Type B pancreatic cell (in vitro differentiated cells): ENCODE measurements at places on chromosomes 5 and 9.
A peak's percentile ranks its signal among the peaks of the same experiment; 100 is the strongest.

GRCh38 chr5:10756549-10756948 lies 4.5 kb downstream of the DAP start:
- H3K4me1 ChIP-seq = peaks cover 35% of the 10 kb centered on the region
- H3K27ac ChIP-seq = peak overlapping the region; percentile 21
- H3K36me3 ChIP-seq = peaks cover 24% of the 10 kb centered on the region
- H3K4me3 ChIP-seq = peak overlapping the region; percentile 5

DNA sequence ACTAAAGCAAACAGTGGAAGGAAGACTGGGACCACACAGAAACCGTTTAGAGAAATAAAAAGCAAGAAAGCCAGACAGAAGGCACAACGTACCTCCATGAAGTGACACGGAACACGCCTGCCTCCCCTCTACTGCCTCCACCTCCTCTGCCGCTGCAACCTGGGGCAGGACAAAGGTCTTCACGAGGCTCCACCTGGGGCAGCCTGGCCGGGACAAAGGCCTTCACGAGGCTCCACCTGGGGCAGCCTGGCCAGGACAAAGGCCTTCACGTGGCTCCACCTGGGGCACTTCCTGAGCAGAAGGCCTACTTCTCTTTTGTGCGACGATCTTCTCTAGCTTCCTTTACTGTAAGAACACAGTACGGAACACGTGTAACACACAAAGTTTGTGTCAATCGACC lies 11.7 kb downstream of the QSOX2 start:
- no peak overlapping the region for H3K27ac ChIP-seq
- no peaks in the 10 kb centered on the region for H3K27me3 ChIP-seq
- peaks cover 3% of the 10 kb centered on the region for H3K36me3 ChIP-seq

DNA sequence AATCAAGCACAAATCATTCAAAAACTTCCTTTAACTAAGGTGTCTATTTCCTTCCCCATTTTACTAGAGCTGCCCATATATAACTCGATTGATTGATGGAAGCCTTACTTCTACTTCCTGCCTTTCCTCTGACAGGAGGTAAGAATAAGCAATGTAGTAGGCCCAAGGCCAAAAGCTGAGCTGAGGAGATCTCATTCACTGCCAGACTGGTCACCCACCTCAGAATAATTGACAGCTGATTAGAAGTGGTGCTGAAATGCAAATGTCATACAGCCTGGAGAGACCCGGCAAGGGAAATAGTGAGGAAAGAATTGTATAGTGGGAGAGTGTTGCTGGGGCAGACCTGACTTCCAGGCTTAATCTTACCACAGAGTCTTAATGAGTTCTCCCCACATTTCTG lies 239.9 kb downstream of the SAXO1 start:
- no peak overlapping the region for H3K27ac ChIP-seq
- no peaks in the 10 kb centered on the region for H3K36me3 ChIP-seq
- no peak for DNase-seq
- no peak overlapping the region for H3K4me3 ChIP-seq
- H3K27me3 ChIP-seq = no peaks in the 10 kb centered on the region

DNA sequence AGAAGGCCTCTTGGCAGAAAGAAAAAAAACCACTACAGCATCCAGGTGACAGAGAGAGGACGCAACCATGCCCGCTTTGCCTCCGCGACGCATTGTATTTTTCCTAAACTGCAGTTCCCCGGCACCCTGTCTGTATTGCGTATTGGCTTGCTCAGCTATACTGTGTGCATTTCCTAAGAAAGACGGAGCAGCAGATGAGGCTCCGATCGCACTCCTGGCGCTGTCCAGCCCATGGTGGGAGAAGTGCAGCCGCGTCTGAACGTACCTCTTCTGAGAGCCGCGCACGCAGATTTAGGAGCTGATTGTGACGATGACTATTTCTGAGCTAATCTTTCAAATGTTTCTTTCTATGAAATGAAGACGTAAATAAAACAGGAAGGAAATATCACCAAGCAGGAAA lies 366.5 kb downstream of the IRX1 start:
- no peak overlapping the region for H3K27ac ChIP-seq
- H3K4me1 ChIP-seq = no peaks in the 10 kb centered on the region
- peaks cover 15% of the 10 kb centered on the region for H3K27me3 ChIP-seq
- DNase-seq = no peak
- no peak overlapping the region for H3K4me3 ChIP-seq
- no peaks in the 10 kb centered on the region for H3K36me3 ChIP-seq

- H3K27me3 ChIP-seq = peaks cover 10% of the 10 kb centered on the region
- no peak overlapping the region for H3K4me3 ChIP-seq
- H3K36me3 ChIP-seq = no peaks in the 10 kb centered on the region
- H3K27ac ChIP-seq = no peak overlapping the region
- DNase-seq = no peak
Measured at GRCh38 chr5:73158313-73158712, 14.7 kb upstream of the TMEM174 start.

GRCh38 chr5:77208507-77209163 lies 1.8 kb upstream of the PDE8B start:
- DNase-seq = no peak
- H3K36me3 ChIP-seq = peaks cover 3% of the 10 kb centered on the region
- peaks cover 11% of the 10 kb centered on the region for H3K4me1 ChIP-seq
- H3K27me3 ChIP-seq = peaks cover 60% of the 10 kb centered on the region

GRCh38 chr9:6443661-6444060 lies 30.7 kb downstream of the UHRF2 start:
- no peak overlapping the region for H3K27ac ChIP-seq
- no peaks in the 10 kb centered on the region for H3K4me1 ChIP-seq

DNA sequence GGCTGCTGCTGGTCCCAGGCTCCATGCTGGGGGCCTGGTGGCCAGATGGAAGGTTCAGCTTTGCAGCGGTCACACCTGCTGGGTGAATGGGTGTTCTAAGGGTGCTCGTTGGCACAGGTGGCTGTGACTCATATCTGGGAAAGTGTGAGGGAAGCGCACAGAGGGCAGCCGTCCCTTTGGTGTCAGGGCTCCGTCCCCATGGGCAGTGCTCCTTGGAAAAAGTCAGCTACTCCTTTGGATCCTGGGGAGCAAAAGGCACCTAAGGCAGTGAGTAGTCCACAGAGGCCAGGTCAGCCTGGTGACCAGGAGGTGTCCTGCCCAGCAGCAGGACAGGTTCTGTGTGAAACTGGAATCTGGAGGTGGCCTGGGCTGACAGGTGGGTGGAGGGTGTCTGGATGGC lies 18.4 kb upstream of the GBGT1 start:
- H3K4me1 ChIP-seq = peaks cover 9% of the 10 kb centered on the region
- H3K27ac ChIP-seq = no peak overlapping the region
- H3K27me3 ChIP-seq = peaks cover 35% of the 10 kb centered on the region
- no peaks in the 10 kb centered on the region for H3K36me3 ChIP-seq
- no peak overlapping the region for H3K4me3 ChIP-seq

DNA sequence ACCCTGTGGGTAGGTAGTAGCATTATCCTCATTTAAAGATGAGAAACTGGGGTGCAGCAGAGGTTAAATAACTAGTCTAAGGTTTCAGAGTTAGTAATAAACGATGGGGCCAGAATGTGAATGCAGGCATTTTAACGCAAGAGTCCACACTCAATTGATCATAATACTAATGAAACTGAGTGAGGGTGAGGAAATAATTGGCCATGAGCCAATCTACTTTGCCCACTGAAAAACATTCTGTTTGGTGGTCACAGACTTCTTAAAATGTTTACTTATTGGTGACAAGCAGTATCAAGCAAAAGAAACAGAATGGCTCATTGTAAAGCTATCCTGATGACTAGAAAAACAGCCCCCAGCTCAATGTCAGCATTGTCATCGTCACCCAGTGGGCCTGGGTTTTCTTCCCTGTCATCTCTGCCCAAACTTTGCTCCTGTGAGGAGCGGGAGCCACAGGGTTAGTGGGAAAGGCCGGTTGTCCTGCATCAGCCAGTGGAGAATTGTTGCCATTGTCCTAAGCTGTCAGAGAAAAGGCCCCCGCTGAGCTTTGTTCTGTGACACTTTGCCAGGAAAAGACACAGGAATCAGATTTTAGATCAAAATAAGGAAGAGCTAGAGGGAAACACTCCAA lies 77.3 kb upstream of the MAN2A1 start:
- H3K4me1 ChIP-seq = peaks cover 12% of the 10 kb centered on the region
- peaks cover 4% of the 10 kb centered on the region for H3K27me3 ChIP-seq
